Activated T-helper 1 cell treated with anti-CD3 and anti-CD28 coated beads, Interleukin-12 subunit alpha, Interleukin-12 subunit beta, Interleukin-2, Interleukin-4 antibody, amounts not matched to agents 30 ng/mL and 10 ng/mL and 1 ng/mL, durations not matched to agents 14 hours and 24 hours and 36 hours (primary cell): ENCODE measurements at places on chromosomes 5 and 9. TPM values are rescaled to one million over a fixed set of nuclear protein-coding genes. Genes with fewer than 3 reads are reported as not detected.

GRCh38 chr9:121281614-121282276 lies 13.8 kb downstream of the GSN start:
- DNase-seq: no peak

- DNase-seq: no peak
Measured at GRCh38 chr5:145856285-145856818, 16.5 kb downstream of the GRXCR2 start.

Gene PCDHGA11
- total RNA-seq: 0.16 and 0.24 TPM in 2 replicates

GRCh38 chr5:39080597-39081204 lies 6.5 kb upstream of the RICTOR start:
- no peak for DNase-seq

- DNase-seq: no peak
Measured at GRCh38 chr9:13804532-13804931, 509.4 kb downstream of the NFIB start.

Gene CARTPT
- not detected in 2 replicates for total RNA-seq

GRCh38 chr9:130770679-130771442 lies 64.2 kb upstream of the ABL1 start:
- DNase-seq: no peak

GRCh38 chr5:135623186-135623715 lies 44.5 kb upstream of the CXCL14 start:
- no peak for DNase-seq

DNA sequence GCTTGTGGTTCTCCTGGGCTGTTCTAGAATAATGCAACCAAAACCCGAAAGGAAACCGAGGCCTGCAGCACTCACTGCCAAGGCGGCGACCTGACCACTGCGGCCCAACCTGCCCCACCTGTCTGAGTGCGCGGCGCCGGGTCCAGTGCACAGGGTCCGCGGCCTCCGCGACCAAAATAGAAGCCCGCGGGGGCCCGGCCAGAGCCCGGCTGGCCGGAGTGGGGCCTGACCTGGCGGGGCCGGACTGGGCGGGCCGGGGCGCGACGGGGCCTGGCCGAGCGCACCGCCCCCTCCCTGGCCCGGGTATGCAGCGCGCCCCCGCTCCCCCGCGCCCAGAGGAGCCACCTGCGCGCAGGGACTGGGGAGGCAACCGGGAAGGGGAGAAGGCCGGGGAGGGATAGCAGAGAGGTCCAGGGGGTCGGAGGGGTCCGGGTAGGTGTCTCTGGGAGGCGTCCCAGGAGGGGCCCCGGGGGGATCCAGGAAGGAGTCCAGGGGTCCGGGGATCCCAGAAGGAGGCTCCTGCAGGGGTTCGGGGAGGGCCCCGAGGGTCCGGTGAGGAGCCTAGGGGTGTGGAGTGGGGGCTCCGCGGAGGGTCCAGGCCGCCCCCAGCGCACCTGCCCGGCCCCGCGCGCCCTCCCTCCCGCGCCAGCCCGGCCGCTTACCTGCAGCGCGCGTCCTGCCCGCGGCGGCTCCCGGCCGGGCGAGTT lies 503 bp downstream of the SEMA4D start:
- no peak for DNase-seq

DNA sequence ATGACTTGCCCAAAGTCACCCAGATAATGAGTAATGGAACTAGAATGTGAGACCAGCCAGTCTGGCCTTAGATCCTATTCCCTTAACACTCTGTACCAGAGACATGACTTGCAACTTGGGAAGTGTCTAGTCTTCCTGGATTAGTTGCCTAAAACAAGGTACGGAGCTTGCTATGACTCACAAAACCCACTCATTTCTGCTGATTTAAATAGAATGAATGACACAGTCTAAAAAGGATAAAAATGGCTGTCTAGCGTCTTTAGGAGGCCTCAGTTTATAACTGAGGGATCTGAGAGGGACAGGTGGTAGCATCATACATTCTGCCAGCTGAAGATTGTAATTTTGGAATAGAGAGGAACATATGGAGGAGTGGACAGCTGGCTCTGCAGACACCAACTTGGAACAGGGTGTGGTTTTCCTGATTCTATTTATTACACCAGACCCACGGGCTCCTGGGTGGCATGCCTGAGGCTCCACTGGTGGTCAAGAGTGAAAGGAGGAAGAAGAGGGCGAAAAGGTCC lies 62.7 kb downstream of the ABLIM3 start:
- DNase-seq: no peak

GRCh38 chr9:93891050-93891449 lies 64.1 kb downstream of the BARX1 start:
- DNase-seq: no peak

GRCh38 chr9:91056486-91056885 lies 254.9 kb downstream of the SYK start:
- DNase-seq: no peak

DNA sequence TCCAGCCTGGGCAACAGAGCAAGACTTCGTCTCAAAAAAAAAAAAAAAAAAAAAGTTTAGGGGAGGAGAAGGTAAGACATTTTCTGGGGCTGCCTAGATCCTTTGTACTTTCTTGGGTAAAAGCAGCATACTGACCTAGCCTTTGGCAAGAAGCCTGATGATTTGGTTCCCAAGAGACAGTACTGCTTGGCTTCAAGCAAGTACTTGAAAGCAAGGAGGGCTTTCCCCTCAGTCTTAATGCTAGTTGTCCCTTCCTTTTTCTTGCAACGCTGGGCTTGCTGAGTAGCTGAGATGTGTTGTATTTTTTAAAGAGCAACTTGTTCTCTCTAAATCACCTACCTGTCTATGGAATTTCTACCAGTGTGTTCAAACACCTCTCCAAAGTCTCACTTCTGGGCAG lies 76.2 kb downstream of the INSYN2B start:
- DNase-seq: no peak

- no peak for DNase-seq
Measured at GRCh38 chr5:133963493-133964128, 4.8 kb downstream of the C5orf15 start.

Gene SH3GL2
- not detected in 2 replicates for total RNA-seq

DNA sequence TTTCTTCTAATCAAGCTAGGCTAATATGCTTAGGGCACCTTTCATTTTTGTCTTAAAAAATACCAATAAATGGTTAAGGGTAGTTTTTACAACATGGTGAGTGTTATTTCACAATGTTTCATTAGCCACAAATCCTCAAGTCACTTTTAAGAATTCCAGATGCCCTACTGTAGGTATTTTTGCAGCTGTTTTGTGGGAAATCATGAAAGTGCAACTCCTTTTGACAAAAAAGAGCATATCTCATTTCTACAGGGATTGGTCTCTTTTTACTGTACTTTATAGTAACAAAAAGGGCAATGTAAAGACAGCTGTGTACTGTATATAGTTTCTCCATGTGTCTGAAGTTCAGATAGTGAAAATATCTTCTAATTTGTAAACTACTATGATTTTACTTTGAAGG lies 28.3 kb upstream of the GAS1 start:
- no peak for DNase-seq

- DNase-seq: peak; percentile 75
Measured at GRCh38 chr9:96009690-96010472, 134.4 kb downstream of the ERCC6L2 start.

Gene TMEM174
- not detected in 2 replicates for total RNA-seq
